ENCODE measurements at places on chromosomes 2 and 18.

GRCh38 chr2:158498749-158499136 lies 42.0 kb downstream of the PKP4 start:
- DNase-seq = no peak

- DNase-seq = no peak
Observed at GRCh38 chr2:120421830-120422175, 75.9 kb downstream of the INHBB start.

- DNase-seq = no peak
Observed at GRCh38 chr2:9294764-9295163, 88.2 kb downstream of the ASAP2 start.

- DNase-seq = no peak
Observed at GRCh38 chr2:62568074-62568473, 62.1 kb upstream of the TMEM17 start.

GRCh38 chr18:79465392-79465991 lies 69.8 kb downstream of the NFATC1 start:
- DNase-seq = no peak

Measured in NCI-H1417 (cell line).